ENCODE measurements at places on chromosomes 7 and 10.
A peak's percentile ranks its signal among the peaks of the same experiment; 100 is the strongest.

DNA sequence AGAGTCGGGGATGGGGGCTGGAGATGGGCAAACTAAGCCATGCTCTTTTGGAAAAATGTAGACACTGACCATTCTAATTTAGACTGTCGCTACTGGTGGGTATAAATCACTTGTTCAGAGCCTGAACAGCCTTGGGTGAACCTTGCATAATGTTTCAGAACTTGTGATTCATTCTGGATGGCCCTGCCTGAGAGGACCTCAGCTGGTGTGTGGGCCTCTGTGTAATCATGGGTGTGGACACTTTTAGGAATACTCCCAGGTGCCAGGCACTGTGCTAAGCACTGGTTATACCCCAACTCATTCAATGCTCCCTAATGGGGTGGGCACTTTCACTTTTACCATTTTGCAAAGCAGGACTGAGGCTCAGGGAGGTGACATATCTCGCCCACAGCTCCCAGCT lies 26.8 kb upstream of the TM9SF3 start:
- DNase-seq, result no peak

DNA sequence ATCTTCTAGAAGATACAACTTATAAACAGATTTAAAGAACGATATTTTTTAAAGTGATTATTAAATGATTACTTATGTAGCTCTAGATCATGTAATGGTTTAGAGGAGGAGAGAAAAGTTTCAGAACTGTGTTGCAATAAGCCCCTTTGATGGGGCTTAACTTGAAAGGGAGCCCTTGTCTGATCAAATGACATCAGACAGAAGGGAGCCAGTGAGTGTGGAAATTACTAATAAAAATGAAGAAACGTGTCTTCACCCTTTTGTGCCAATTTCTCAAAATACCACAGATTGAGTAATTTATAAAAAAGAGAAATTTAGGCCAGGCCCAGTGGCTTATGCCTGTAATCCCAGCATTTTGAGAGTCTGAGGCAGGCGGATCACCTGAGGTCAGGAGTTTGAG lies 318.2 kb downstream of the EXOC4 start:
- no peak for DNase-seq

- peak; percentile 91 for DNase-seq
Measured at GRCh38 chr10:122062831-122063674, 74.1 kb downstream of the TACC2 start.

- DNase-seq, result no peak
Measured at GRCh38 chr7:159201722-159202330, 57.2 kb upstream of the VIPR2 start.

- DNase-seq, result no peak
Measured at GRCh38 chr10:103933557-103934121, 15.7 kb upstream of the STN1 start.

DNA sequence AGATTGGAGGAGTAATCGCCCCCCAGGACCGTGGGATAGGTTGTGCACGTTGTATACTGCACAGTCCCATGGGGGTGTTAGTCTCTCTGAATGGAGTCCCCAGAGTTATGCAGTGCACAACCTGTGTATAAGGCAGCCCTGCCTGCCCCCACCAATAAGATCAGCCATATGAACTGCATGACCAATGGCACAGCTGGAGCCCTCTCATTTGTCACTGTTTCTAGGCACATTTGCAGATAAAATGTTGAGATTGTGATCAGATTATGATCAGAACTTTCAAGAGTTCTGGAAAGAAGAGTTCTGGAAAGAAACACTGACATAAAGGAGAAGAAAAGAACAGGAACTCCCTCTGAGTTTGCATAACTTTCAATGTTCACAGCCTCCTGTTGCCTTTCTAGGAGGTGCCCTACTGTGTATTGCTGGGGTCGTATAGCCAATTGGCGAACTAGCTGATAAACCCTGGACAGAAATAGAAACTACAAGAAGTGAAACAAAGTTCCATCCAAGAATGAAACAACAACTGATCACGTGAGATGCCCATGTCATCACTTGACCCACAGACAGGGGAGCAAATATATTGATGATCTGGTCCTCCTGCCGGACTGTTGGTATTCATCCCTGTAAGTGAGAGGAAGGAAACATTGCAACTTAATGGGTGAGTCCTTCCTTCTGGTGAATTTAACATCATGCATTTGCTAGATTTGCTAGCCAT lies 49.6 kb upstream of the TOMM7 start:
- no peak for DNase-seq

GRCh38 chr10:90218846-90219245 lies 517.5 kb downstream of the KIF20B start:
- no peak for DNase-seq

DNA sequence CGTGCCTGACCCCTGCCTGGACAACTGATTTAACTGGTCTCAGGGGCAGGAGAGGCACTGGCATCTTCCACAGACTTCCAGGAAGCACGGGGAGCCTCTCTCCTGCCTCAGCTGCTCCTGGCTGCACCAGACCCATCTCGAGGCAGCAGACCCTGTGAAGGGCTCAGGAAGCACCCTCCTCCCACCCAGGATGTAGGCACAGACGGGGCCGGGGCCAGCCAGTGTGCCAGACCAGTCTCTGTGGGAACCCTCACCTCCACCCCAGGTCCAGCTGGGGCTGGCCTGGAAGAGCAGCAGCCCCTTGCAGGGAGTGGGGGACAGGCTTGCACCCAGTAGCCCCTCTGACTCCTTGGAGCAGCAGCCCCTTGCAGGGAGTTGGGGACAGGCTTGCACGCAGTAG lies 56.3 kb downstream of the RASGEF1A start:
- DNase-seq, result no peak

GRCh38 chr7:139739863-139740597 lies 37.8 kb downstream of the HIPK2 start:
- no peak for DNase-seq

DNA sequence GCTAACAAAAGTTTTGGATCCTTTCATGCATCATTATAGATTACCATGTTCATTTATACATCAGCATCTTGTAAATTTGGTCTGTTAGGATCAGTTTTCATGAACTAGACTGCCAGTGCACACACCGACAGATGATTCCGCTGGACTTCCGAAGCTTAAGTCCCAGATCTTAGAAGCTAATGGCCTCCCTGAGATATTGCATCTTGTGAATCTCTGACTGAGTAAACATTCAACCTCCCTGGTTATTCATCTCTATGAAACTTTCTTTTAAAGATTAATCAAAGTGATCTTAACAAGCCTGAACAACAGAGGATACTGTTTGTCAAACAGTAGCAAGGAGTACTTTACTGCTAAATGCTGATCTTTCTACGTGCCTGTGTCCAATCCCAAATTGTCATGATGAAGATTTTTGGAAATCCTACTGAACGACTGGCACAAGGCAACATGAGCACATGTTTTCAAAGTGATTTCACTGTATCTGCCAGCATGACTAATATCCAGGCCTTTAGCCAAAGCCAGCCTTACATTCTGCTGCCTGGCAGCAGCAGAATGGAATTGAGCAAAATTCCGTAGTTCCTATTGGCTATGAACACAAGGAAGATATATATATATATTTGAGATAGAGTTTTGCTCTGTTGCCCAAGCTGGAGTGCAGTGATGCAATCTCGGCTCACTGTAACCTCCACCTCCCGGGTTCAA lies 91.3 kb upstream of the ANK3 start:
- DNase-seq, result peak; percentile 90

- DNase-seq, result peak; percentile 48
Measured at GRCh38 chr7:111803015-111803758, 240.9 kb upstream of the IMMP2L start.

- peak; percentile 53 for DNase-seq
Measured at GRCh38 chr7:132243463-132243862, 332.8 kb downstream of the PLXNA4 start.

DNA sequence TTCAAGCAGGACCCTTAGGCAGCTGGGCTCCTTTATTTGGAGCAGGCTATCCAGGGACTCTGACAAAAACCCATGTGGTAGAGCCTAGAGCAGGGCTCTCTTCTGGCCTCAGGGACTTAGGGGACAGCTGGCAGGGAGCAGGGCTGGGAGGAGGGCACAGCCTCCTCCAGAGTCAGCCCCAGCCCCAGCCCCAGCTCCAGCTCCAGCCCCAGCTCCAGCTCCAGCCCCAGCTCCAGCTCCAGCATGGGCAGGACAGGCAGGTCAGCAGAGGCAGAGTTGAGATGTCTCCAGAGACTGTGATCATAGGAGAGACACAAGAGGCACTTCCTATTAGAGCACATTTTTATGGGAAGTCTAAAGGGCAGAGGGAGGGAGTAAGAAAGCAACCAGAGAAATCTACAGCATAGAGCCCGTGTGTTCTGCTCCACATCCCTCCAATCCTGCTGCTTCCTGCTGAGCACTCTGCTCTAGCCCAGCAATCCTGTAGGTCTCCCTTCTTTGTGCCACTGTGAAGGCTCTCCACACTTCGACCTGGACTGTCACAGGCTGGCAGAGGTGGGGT lies 13.3 kb upstream of the C10orf53 start:
- no peak for DNase-seq

GRCh38 chr7:28005075-28005846 lies 175.3 kb downstream of the JAZF1 start:
- DNase-seq, result peak; percentile 52

DNA sequence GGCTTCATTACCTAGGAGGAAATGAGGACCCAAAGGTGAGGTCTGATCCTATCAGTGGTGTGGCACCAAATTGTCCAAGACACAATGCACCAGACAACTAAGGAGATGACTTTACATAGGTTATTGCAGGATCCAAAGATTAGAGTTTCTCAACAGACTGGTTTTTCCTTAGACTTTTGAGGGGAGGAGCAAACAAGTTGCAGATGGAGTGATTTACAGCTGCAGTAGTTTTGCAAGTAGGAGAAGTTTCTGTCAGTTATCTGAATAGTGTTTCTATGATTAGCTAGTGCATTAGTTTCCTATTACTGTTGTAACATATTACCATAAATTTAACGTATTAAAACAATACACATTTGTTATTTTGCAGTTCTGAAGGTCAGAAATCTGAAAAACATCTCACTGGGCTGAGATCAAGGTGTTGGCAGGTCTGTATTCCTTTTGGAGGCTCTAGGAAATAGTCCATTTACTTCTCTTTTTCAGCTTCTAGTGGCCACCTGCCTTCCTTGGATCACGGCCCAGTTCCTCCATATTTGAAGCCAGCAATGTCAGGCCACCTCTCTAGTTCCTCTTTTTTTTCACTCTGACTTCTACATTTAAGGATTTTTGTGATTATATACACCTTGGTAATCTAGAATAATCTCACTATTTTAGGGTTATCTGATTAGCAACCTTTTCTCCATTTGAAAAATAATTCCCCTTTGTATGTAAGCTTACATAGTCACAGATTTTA lies 994.9 kb downstream of the REEP3 start:
- peak; percentile 7 for DNase-seq

- DNase-seq, result peak; percentile 16
Measured at GRCh38 chr7:98879198-98879978, 1.1 kb downstream of the TRRAP start.

GRCh38 chr10:122288917-122289316 lies 17.8 kb downstream of the BTBD16 start:
- no peak for DNase-seq

DNA sequence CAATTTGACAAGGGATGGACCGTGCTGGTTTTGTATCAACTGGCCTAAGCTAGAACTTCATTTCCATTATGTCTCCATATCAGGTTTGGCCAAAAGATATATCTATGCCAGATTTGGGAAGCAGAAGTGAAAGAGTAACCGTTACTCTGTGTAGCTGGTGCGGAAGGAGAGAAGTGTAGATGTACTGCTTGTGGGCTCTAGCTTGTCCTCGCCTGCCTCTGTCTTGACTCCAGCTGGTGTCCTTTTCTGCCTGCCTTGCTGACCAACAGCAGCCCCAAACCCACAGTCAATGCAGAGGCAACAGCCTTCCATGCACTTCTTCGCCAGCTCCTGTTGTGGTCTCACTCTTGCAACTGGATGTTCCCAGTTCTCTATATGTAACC lies 128.5 kb downstream of the KIF20B start:
- no peak for DNase-seq

DNA sequence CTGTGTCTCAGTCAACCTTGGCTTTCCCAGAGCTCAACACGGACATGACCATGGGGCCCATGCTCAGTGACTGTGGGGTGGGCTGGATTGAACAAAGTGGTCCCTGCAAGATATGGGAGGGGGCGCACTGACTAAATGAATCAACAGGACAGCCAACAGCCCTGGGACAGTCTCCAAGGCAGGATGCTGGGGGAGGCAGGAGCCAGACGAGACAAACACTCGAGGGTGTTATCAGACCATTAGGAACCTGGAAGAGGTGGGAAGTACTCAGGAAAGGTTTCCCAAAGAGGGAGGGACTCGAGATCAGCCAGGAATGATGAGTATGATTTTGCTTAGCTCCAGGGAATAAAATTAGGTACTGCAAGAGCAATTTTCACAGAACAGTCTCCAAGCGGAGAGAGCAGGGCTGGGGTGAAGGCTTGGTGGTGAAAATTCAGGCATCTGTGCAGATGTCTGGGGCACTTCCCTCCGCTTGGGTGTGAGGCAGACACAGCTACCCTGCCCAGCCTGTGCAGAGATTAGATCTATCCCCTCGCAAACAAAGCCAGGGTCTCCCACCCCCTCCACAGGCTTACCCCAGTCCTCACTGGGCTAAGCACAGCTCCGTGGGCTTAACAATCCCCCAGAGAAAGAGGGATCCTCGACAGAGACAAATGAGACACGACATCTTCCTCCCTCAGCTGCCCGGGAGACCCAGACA lies 261.1 kb upstream of the ZMIZ1 start:
- DNase-seq, result no peak

DNA sequence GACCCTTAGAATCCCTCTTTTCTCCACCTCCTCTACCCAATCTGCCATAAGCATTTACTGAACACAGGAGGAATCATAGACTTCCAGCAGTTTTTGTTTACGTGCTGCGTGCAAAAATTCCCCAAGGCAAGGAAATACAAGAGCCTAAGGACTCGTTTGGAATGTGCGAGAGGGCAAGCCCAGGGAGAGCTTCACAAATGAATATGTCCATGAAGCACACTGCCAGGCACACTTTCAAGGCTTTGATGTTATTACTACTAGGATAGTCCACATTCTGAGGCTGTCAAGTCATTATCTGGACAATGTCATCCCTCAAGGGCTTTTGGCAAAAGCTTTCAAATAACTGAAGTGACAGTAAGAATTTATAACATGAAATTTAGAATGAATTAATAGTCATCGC lies 214.7 kb upstream of the TBX20 start:
- no peak for DNase-seq

- DNase-seq, result no peak
Measured at GRCh38 chr10:47405857-47406547, 21.9 kb upstream of the ZNF488 start.
